ENCODE measurements at places on chromosomes 1 and 21. TPM values are rescaled to one million over a fixed set of nuclear protein-coding genes. Genes with fewer than 3 reads are reported as not detected.

ANGPTL3 gene
- under 0.01 TPM for total RNA-seq

OR2L3 gene
- total RNA-seq: not detected

RAP1GAP gene
- total RNA-seq: 0.29 TPM

RAD54L gene
- 0.59 TPM for total RNA-seq

PCAT6 gene
- total RNA-seq: 0.29 TPM

- no peaks in the 10 kb centered on the region for H3K4me1 ChIP-seq
- no peak overlapping the region for H3K4me3 ChIP-seq
- DNase-seq: no peak
- H3K27ac ChIP-seq: no peak overlapping the region
Observed at GRCh38 chr1:81414488-81415015, 386.2 kb upstream of the ADGRL2 start.

DNA sequence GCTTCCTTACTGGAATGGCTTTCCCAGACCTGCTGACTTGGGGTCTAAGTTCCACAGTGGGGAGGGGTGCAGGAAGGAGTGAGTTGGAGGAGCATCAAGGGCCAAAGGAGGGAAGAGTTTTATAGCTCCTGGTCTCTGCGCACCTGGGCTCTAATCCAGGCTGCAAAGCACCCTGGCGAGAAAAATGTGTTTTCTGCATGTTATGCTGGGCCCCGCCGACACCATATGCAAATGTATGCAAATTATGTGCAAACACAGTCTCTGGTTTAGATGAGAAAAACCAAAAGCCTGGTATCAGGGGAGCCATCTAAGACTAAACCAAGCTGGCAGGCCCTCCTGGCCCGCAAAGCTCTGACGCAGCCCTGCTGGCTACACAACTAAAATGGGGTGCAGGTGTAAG is 95.0 kb downstream of the VWA5B1 start:
- peak; percentile 23 for DNase-seq
- no peaks in the 10 kb centered on the region for H3K36me3 ChIP-seq
- H3K4me3 ChIP-seq: no peak overlapping the region
- peaks cover 4% of the 10 kb centered on the region for H3K4me1 ChIP-seq

- no peaks in the 10 kb centered on the region for H3K36me3 ChIP-seq
- no peaks in the 10 kb centered on the region for H3K27me3 ChIP-seq
- H3K27ac ChIP-seq: no peak overlapping the region
- no peak overlapping the region for H3K4me3 ChIP-seq
Observed at GRCh38 chr1:170448661-170449158, 83.3 kb upstream of the GORAB start.

- H3K4me1 ChIP-seq: no peaks in the 10 kb centered on the region
- no peak overlapping the region for H3K27ac ChIP-seq
- no peak overlapping the region for H3K4me3 ChIP-seq
- no peak for DNase-seq
- H3K36me3 ChIP-seq: no peaks in the 10 kb centered on the region
Observed at GRCh38 chr1:152347116-152347728, 12.6 kb downstream of the FLG2 start.

DNA sequence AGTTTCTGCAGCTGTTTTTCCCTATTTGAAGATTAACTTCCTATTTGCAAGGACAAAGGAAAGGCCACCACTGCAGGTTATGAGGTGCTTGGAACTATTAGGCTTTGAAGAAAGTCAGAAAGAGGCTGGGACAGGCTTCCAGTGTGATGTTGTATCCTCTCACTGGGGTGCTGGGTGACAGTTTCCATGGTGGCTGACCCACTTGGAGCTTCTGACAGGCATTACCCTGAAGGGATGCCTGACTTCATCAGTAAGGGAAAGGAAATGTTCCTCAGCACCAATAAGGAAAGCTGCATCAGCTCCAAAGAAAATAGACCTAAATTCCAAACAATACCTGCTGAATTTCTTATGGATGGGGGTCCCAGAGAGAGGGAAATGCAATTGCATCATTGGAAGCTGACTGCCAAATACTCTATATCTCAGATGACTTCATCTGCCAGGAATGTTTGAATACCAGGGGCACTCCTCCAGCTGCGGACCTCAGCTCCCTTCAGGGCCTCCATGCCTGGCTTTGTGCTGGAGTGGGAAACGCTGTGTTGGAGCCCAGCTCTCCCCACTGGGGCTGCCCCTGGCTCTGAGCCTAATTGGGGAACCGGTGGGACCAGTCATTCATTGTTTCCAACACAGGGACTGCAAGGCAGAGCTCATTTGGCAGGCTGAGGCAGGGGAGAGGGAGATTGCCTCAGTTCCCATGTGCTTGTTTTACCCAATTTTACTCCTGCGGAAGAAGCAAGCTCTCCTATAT is 76.6 kb downstream of the RGL1 start:
- H3K36me3 ChIP-seq: no peaks in the 10 kb centered on the region
- DNase-seq: no peak
- no peaks in the 10 kb centered on the region for H3K27me3 ChIP-seq

DNA sequence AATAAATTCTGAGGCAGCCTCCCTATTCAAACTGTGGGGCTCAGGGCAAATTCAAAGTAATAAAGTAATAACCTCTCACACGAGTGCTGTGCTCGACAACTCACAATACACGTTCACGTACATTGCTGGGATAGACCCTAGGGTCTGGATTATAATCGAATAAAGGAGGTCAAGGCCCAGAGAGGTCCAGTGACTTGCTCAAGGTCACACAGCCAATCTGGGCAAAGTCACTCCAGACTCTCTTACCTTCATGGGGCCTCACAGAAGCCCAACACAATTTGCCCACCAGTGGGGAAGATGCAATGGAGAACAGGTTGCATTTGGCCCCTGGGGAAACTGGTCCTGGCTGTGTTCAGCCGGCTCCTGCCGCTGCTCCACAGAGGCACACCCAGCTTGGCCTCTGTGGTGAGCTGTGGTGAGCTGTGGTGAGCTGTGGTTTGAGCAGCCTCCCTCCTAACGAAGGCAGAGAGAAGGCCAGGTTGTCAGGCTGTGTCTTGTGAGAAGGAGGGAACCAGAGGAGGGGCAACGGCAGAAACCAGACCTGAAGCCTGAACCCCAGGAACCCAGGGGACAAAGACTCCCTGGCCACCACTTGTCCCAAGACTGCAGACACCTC is 35.1 kb downstream of the NUAK2 start:
- no peaks in the 10 kb centered on the region for H3K36me3 ChIP-seq
- DNase-seq: peak; percentile 86
- peaks cover 47% of the 10 kb centered on the region for H3K4me1 ChIP-seq
- peak overlapping the region; percentile 66 for H3K27ac ChIP-seq
- H3K27me3 ChIP-seq: no peaks in the 10 kb centered on the region

DNA sequence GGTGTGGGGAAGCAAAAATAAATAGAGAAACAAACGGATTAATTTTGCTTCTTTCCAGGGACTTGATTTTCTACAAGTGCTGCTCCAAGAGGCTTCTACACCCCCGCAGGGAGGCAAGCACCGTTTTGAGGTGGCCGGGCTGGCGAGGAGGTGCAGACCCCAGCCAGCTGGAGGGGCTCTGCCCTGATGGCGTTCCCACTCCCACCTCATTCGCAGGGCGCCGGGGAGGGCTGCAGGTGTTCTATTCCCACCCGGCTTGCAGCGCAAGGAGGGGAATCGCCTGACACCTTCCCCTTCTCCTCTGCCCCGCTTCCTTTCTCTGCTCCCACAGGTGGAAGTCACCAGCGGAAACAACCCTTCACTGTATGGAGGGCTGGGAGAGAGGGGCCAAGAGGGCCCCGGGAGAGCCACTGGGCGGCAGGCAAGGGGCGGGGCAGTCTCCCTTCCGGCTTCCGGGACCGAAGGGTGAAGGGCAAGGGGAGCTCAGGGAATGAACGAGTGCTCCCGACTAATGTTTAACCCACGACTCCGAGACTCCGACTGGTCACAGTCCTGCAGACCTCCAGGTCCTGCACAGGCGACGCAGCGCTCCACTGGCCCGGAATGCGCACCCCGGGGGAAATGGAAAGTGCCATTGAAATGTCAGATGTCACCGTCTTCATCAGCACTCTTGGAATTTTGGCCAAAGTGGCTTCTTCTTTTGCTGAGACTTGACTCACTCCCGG is 29.1 kb downstream of the TEX35 start:
- peaks cover 1% of the 10 kb centered on the region for H3K36me3 ChIP-seq
- H3K4me3 ChIP-seq: peak overlapping the region; percentile 96
- peak overlapping the region; percentile 41 for H3K27ac ChIP-seq
- H3K27me3 ChIP-seq: no peaks in the 10 kb centered on the region

DNA sequence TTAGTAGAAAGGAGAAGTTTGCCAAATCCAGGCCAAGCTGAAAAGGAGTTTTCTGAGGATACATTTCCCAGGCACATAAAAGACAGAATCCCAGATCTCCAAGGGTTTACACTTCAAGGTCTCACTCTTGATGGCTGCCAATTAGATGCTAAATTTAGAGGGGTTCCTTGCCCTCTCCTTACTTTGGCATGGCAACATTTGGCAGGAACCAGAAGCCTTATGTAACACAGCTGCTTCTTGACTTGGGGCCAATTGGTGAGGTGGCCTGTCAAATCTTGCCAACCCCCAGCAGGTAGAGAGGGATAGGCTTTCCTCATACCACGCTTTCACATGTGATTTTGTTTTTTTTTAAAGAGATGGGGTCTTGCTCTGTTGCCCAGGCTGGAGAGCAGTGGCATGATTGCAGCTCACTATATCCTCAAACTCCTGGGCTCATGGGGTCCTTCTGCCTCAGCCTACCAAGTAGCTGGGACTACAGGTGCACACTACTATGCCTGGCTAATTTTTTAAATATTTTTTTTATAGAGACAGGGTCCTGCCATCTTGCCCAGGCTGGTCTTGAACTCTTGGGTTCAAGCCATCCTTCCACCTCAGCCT is 25.2 kb upstream of the NKAIN1 start:
- H3K4me3 ChIP-seq: no peak overlapping the region
- H3K27ac ChIP-seq: no peak overlapping the region
- no peaks in the 10 kb centered on the region for H3K27me3 ChIP-seq
- H3K36me3 ChIP-seq: peaks cover 63% of the 10 kb centered on the region

- DNase-seq: no peak
- H3K36me3 ChIP-seq: no peaks in the 10 kb centered on the region
- no peaks in the 10 kb centered on the region for H3K27me3 ChIP-seq
- no peaks in the 10 kb centered on the region for H3K4me1 ChIP-seq
- H3K4me3 ChIP-seq: no peak overlapping the region
Observed at GRCh38 chr21:40152476-40152875, 285.2 kb downstream of the PCP4 start.

GRCh38 chr1:201122321-201122957 is 4.5 kb downstream of the ASCL5 start:
- no peak overlapping the region for H3K27ac ChIP-seq
- peaks cover 69% of the 10 kb centered on the region for H3K27me3 ChIP-seq
- H3K4me3 ChIP-seq: no peak overlapping the region
- H3K36me3 ChIP-seq: no peaks in the 10 kb centered on the region
- H3K4me1 ChIP-seq: peaks cover 5% of the 10 kb centered on the region
- no peak for DNase-seq

DNA sequence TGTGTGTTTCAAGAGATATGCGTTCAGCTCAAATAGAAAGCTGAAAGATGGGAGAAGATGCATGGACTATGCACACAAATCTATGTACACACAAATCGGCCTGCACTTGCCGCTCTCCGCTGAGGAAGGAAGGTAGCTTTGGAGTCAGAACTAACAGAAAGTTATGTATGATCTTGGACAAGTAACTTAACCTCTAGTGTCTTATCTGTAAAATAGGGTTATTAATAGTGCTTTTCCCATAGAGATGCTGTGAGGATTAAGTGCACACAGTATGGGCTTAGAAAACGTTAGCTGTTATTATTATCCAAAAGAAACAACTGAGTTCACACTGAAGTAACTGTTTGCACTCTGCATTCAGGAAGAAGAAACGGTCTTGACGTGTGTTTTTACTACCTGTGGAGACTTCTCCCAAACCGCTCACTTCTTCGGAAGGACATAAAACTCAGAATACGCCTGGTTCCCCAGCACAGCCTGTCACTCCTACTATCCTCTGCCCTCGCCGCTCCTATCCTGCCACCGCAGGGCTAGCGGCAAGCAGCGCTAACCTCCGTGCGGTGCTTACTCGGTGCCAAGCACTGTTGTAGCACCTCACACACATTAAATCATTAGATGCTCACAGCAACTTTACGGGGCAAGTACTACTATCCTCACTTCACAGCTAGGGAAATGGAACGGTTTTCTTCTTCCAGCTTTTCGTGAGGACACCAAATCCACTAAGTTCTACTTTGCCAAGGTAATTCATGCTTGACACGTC is 1.3 kb downstream of the TGFBR3 start:
- H3K4me3 ChIP-seq: peak overlapping the region; percentile 80
- DNase-seq: peak; percentile 76
- H3K27me3 ChIP-seq: no peaks in the 10 kb centered on the region
- H3K27ac ChIP-seq: peak overlapping the region; percentile 56

DNA sequence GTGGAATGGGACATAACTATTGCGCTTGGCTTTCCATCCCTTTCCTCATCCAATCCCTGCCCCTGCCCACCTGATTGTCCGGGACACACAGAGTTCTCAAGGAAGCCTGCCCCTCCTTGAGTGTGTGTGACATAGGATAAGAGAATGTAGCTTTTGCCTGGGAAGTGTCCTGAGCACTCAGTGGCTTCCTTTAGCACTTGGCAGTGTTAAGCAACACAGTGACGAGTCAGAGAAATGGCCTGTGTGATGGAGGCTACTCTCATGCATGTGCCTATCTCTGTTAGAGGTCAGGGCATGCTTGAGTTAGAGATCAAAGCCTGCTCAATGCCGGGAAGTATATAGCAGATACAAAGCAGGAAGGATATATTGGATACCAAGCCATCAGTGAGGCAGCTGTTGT is 289.5 kb downstream of the SIPA1L2 start:
- H3K27ac ChIP-seq: no peak overlapping the region
- H3K4me1 ChIP-seq: no peaks in the 10 kb centered on the region
- H3K4me3 ChIP-seq: no peak overlapping the region
- H3K27me3 ChIP-seq: no peaks in the 10 kb centered on the region
- no peaks in the 10 kb centered on the region for H3K36me3 ChIP-seq

GRCh38 chr1:245409341-245410195 is 254.8 kb downstream of the KIF26B start:
- H3K4me3 ChIP-seq: no peak overlapping the region
- H3K27me3 ChIP-seq: no peaks in the 10 kb centered on the region
- no peaks in the 10 kb centered on the region for H3K4me1 ChIP-seq
- no peaks in the 10 kb centered on the region for H3K36me3 ChIP-seq
- DNase-seq: no peak
- H3K27ac ChIP-seq: no peak overlapping the region

DNA sequence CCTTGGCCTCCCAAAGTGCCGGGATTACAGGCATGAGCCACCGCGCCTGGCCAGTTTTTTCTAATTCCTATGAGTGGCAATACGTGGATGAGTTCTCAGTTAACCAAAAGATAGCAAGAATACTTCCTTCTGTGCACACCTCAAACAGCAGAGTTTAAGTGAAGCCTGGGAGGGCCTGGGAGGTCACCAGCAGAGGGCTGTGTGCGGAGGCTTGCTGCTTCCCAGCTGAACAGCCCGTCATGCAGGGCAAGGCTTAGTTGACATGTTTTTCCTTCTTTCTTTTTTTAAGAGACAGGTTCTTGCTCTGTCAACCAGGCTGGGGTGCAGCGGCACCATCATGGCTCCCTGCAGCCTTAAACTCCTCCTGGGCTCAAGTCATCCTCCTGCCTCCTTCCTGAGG is 17.8 kb downstream of the GNG4 start:
- peak overlapping the region; percentile 45 for H3K27ac ChIP-seq
- peaks cover 10% of the 10 kb centered on the region for H3K27me3 ChIP-seq
- H3K4me3 ChIP-seq: no peak overlapping the region
- H3K4me1 ChIP-seq: peaks cover 15% of the 10 kb centered on the region
- DNase-seq: no peak
